T-cell (primary cell): ENCODE measurements at places on chromosomes 3 and 15.
A peak's percentile ranks its signal among the peaks of the same experiment; 100 is the strongest.

DNA sequence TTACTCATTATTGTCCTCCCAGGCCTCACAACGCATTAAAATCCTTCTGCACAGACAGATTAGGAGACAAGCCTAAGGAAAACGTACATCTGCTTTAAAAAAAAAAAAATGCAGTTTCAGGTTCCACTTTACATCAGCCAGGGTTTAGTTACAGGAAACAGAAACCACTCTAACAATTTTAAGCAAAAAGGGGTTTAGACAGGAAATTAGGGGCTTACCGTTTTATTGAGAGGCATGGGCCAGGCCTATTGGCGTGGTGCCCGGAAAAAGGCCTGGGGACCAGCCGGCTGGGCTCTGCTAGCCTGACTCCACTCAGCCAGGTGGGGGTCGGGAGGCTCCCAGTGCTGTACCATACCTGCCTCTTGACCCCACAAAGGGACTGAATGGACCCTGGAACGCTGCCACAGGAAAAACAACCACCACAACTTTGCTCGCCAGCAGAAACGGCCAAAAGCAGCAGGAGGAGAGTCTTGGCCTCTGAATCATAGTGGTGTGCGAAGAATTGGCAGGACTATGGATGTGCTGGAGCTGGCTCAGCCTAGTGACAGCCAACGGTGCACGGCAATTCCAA lies 124.3 kb downstream of the CHSY1 start:
- peak; percentile 36 for DNase-seq

DNA sequence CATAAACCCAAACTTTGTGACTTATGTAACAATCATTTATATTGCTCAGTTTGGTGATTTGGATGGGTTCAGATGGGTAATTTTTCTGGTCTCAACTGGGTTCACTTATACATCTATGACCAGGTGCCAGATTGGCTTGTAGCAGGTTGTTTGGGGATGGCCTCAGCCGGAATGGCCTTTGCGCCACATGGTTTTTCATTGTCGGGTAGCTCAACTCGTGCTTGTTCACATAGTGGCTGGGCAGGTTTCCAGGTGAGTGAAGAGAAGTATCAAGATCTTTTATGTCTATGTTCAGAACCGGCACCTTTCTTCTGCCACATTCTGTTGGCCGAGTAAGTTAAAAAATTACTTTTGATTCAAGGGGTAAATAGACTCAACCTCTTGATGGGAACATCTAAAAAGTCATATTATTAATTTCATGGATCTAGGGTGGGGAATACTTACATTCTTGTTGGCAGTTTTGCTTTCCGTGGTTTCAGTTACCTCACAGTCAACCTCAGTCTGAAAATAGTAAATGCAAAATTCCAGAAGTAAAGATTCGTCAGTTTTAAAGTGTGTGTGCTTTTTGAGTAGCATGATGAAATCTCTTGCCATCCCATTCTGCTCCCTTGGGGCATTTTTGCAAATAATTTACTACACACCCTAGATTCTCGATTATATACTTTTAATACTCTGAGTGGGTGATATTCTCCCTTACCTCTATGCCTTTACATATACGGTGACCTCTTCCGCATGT lies 745.7 kb upstream of the CCDC54 start:
- DNase-seq, result no peak

DNA sequence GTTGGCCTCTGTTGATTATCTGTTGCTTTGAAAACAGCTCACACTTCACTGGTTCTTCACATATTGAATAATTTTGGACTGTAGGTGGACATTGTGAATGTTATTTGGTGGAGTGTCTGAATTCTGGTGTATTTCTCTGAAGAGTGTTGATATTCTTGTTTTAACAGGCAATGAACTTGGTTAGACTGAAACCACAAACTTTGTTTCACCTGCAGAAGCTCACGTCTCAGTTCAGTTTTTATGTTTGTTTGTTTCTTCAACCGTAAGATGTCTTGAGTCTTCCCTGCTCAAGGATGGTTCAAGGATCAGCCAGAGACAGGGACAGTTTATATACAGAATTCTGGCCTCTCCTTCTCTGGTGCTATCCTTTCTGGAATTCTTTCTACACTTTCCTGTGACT lies 43.6 kb downstream of the C3orf20 start:
- no peak for DNase-seq

GRCh38 chr3:38566215-38566528 lies 70.0 kb downstream of the EXOG start:
- no peak for DNase-seq

DNA sequence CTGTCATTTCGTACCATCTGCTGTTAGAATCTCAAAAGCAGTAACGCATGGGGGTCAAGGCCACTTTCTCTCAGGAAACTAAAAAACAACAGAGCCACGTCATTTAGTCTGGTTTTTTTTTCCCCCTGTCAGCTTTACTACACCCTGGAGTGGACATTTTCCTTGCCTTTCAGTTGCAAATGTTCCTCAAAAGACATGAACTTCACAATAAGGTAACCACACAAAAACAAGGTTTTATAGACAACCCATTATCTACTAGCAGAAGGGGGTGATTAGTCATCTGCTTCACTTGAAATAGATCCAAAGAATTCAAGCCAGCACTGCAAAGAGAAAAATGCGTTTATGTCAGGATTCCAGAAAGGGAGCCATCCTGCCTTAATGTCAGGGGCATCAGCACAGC lies 171.8 kb upstream of the CDIN1 start:
- DNase-seq, result no peak

DNA sequence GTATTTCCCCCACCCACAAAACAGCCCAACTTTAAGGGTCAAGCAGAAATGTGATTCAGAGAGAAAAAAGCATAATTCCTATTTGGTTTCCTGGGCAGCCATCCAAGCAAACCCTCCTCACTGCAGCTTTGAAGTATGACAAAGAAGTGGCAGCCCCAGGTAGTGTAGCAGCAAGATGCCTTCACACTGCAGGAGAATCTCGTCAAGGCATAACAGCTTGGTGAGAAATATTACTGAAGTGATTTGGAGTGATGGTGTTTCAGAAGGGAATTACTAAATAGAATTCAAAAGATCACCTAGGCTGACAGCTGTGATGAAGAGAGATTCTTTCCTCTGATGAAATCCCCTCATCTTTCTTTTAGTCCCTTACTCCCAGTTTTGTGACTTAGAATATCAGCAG lies 173.9 kb downstream of the PYDC2 start:
- no peak for DNase-seq

DNA sequence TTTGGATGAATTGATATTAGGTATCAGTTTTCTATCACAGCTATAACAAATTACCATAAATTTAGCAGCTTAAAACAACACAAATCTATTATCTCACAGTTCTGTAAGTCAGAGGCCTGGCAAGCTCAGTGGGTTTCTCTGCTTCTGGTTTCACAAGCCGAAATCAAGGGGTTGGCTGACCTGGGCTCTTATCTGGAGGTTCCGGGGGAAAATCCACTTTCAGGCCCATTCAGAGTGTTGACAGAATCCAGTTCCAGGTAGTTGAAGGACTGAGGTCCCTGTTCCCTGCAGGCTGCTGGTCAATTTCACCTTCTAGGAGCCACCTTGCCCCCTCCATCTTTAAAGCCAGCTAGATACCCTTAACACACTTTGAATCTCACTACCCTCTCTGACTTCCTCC lies 11.1 kb upstream of the HHATL start:
- DNase-seq, result no peak

DNA sequence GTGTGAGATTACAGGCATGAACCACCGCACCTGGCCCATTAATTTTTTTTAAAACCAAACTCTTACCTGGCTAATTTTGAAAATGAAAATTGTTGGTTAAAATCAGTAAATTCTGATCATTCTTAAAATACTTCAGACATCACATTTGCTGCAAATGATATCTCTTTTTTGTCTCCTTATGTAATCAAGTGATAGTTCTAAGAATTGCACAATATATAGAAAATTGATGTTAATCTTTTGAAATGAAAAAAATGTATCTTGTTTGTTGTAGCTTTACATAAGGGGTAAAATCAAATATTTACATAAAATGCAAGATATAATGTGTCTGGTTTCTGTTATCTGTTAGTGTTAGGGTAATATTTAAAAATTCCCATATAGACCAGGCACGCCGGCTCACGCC lies 5.0 kb downstream of the GTPBP8 start:
- no peak for DNase-seq

DNA sequence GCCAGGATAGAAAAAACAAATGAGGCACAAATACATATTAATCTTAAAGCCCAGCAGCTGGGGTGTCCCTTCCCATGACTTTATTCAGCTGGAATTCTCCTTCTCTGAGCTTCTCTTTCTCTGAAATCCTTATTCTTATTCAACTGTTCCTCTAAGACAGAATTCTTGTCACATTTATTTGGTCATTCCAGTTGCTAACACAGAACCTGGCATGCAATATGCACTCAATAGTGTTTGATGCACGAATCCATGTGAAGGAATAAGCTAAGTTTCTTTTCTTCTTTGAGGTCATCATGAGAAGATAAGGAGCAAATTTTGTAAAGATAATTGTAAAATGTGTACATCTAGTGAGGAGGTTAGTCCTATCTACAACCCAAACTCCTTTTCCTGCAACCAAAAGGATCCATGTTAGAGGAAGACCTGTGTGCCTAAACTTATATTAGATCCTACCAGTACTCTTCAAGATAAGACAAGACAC lies 154.2 kb upstream of the KCNMB2 start:
- no peak for DNase-seq
